Pancreas (tissue), 10 donors: ENCODE measurements at places on chromosomes 4 and X. TPM values are rescaled to one million over a fixed set of nuclear protein-coding genes. Genes with fewer than 3 reads are reported as not detected.
A peak's percentile ranks its signal among the peaks of the same experiment; 100 is the strongest.

DNA sequence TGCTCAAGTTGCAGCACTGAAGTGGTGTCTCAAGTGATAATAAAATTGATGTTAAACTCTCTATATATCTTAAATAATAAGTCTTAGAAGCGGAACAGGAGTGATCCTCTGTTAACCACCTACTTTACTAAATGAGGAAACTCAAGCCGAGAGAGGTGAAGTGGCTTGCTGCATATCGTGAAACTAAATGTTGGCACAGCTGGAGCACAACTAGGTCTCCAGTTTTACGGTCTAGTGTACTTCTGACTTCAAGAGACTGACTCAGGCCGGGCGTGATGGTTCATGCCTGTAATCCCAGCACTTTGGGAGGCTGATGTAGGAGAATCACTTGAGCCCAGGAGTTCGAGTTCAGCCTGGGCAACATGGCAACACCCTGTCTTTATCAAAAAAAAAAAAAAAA, 35.5 kb upstream of the PLS3 start:
- H3K27ac ChIP-seq: no peak overlapping the region
- no peaks in the 10 kb centered on the region for H3K36me3 ChIP-seq
- H3K27me3 ChIP-seq: peaks cover 3% of the 10 kb centered on the region
- DNase-seq: no peak
- H3K4me3 ChIP-seq: no peak overlapping the region
- no peaks in the 10 kb centered on the region for H3K4me1 ChIP-seq

GRCh38 chrX:9745417-9746115, 20.1 kb downstream of the GPR143 start:
- no peak overlapping the region for H3K4me3 ChIP-seq
- H3K36me3 ChIP-seq: no peaks in the 10 kb centered on the region
- H3K27me3 ChIP-seq: no peaks in the 10 kb centered on the region

DNA sequence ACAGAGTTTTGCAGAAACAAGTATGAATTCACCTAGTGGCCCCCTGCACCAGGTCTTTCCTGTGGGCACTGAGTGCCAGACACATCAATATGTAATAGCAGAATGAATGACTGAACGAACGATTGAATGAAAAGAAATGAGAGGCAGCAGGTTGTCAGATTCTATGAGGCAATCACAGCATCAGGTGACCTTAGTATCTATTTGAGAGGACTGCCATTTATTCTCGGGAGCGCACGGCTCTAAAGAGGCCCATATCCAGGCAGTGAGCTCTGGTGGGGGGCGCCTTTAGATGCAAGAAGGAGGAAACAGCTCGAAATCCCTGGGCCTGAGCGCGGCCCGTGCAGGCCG, 528 bp upstream of the SLC25A4 start:
- no peak for DNase-seq
- peak overlapping the region; percentile 79 for H3K27ac ChIP-seq
- H3K36me3 ChIP-seq: no peaks in the 10 kb centered on the region
- no peaks in the 10 kb centered on the region for H3K27me3 ChIP-seq
- H3K4me3 ChIP-seq: peak overlapping the region; percentile 81

DNA sequence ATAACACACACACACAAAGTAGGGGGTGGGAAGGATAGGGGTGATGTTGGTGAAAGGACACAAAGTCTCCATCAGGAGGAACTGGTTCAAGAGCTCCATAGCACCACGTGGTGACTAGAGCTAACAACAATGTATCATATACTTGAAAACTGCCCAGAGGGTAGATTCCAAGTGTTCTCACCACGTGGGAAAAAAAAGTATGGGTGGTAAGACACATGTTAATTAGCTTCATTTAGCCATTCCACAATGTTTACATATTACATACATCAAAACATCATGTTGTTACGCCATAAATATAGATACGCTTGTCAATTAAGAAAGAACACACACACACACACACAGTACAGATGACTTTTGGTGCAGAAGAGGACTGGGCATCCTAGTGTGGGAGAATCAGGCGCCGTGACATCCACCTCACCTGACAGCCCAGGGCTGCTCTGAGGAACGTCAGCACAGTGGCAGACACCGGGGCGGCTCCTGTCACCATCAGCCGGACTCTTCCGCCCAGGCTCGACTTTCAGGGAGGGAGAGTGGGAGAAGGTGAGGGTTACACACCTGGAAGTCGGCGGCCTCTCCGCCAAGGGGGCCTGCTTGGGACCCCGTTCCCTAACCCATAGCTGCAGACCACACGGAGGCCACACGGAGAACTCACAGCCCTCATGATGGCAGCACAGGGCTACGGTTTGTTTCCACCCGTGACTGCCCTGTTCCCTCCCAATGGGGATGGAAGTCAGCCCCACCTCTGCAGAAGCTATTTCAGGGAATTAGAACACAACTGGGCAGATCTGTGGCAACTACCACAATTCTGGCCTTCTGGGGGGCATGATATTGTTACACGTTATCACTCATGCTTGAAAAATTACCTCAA, 31.8 kb upstream of the CENPU start:
- DNase-seq: no peak
- H3K36me3 ChIP-seq: no peaks in the 10 kb centered on the region

MID1 gene
- 5.2 TPM for total RNA-seq

ARHGAP36 gene
- not detected for total RNA-seq
